ENCODE measurements at places on chromosomes 13 and 19.

GRCh38 chr19:16371540-16371986, 46.9 kb downstream of the KLF2 start:
- DNase-seq, result no peak

DNA sequence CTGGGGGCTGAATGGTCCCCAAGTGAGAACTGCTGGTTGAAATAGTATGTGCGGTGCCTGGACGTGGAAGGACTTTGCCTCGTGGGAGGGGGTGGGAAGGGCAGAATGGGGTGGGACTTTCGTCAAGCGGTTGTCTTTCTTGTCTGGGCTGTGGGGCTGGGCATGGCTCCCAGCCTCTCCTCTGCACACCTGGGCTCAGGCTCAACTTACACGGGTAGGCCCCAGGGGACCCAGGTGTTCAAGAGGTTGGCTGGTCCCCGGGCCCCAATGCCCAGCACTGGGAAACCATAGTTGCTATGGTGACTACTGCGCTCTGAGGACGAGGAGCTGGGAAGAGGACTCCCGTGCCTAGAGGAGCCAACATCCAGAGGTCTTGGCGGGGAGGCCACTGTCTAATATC, 7.3 kb downstream of the NWD1 start:
- DNase-seq, result no peak

GRCh38 chr13:34750078-34750931, 191.8 kb upstream of the NBEA start:
- peak; percentile 48 for DNase-seq

- DNase-seq, result no peak
These were observed 16.3 kb upstream of the PSMD8 start for GRCh38 chr19:38358071-38358470.

DNA sequence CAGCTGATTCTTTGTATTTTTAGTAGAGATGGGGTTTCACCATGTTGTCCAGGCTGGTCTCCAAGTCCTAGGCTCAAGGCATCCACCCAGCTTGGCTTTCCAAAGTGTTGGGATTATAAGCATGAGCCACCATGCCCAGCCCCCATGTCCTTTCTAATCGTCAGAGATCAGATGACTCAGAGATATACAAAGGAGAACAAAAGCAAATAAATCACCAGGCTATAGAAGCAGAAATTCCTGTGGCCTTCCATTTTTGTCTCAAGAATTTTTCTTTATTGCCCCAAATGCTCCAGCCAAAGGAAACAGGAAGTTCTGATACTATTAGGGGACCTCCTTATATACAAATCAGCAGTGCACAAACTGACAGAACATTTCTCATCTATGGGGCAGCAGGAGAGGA, 207.8 kb downstream of the RFC3 start:
- no peak for DNase-seq

- DNase-seq, result peak; percentile 91
These were observed at the start of gene CD320 for GRCh38 chr19:8307965-8308866. Gene CD320 (minus strand): TSS chr19:8308358. CDS start chr19:8308290, 68 bp downstream.

DNA sequence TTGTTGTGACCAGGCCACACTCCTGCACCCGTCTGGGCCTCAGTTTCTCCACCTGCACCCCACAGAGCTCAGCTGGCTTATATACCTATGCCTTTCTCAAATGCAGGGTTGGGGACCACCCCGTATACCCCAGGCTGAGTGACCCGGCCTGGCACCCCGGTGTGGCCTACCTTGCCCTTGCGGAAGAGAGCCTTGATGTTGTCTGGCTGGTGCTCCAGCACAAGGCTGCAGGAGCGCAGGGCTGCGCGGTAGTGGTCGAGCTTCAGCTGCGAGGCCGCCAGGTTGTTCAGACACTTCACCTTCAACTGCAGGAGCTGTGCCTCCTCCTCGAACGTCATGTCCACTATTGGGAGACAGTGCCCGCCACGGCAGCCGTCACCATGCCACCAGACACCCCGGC, 5.9 kb downstream of the FKBP8 start:
- no peak for DNase-seq

GRCh38 chr19:19259741-19260140, 13.4 kb downstream of the TM6SF2 start:
- DNase-seq, result peak; percentile 74

DNA sequence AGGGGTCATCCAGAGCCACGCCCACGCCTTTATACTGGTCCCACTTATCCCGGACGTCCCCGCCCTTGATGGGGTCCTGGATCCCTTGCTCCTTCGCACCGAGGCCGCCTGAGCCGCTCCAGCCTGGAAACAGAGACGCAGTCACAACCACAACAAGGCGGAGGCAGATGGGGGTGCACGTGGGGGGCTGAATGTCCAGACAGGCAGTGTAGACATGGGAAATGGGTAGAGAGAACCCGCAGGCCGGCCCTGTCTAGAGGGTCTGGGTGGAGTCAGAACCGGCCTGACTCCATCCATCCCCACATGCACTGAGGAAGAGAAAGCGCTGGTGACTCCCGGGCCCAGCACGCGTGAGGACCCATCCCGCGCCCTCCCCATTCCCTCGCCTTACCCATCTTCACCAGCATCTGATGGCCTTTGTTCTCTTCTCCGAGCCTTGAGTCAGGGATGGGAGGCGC, 23.0 kb downstream of the CHERP start:
- DNase-seq, result no peak

DNA sequence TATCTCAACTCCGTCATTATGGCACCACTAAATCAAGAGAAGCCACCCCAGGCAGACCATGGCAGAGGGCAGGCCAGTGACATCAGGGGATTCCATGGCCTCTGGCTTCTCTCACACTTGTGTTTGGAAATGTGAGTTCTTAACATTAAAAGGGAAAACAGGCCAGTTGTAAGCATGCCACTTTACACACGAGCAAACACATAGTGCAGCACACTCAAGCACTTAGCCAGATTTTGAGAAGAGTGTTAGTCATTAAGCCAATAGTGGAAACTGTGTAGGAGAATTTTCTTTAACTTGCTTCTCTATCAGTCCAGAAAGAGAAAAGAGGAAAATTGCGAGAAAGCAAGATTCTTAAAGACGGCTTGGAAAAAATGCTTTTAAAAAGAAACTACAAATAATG, 401.5 kb downstream of the TDRD3 start:
- no peak for DNase-seq

- DNase-seq, result no peak
These were observed 317.3 kb downstream of the ZNF536 start for GRCh38 chr19:30689474-30689873.
